ENCODE measurements at places on chromosomes 6 and 20.

- no peak for DNase-seq
These were observed 395.3 kb downstream of the GJA1 start for GRCh38 chr6:121830736-121831135.

DNA sequence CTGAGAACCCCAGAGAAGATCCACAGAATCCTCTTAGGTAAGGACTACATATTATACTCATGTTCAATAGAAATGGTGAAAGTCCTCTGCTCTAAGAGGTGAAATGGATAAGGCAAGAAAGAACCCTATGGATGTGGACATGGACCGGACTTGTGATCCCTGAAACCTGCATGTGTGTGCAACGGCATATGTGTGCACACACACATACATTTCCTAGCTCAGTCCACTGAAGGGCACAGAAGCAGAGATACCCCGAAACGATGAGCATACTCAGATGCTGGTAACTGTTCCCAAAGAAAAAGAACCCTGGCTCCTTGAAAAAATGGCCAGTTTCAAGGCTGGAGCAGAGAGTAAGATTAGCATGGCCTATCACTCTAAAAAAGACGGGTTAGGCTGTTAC lies 22.6 kb downstream of the SNX5 start:
- DNase-seq = no peak

DNA sequence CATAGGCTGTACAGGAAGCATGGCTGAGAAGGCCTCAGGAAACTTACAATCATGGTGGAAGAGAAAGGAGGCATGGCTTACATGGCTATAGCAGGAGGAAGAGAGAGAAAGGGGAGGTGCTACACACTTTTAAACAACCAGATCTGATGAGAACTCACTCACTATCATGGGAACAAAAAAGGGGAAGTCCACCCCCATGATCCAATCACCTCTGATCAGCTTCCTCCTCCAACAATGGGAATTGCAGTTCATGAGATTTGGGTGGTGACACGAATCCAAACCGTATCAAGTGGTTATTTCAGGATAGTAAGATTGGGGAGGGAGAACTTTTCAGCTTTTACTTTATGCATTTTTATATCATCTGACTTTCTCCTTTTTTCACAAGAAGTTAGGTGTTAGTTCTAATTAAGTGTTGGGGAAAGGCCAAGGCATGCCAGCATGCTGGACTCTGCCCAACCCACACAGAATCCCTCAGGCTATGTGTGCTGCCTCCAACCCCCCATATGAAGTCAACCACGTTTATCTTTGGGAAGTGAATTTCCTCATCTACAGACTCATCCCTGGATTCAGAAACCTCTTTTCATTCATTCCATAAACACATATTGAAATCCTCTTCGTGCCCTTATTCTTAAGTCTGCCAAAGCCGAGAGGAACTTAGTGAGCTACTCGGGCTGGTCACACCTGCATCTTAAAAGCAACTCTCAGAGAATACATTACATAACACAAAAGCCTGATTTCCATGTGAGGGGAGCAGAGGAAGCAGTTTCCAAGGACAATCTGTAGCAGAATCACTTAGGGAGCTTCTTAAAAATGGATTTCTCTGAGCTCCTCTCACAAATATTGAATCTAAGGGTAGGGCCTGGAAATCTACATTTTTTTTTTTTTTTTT lies 16.7 kb upstream of the CLIC5 start:
- no peak for DNase-seq

DNA sequence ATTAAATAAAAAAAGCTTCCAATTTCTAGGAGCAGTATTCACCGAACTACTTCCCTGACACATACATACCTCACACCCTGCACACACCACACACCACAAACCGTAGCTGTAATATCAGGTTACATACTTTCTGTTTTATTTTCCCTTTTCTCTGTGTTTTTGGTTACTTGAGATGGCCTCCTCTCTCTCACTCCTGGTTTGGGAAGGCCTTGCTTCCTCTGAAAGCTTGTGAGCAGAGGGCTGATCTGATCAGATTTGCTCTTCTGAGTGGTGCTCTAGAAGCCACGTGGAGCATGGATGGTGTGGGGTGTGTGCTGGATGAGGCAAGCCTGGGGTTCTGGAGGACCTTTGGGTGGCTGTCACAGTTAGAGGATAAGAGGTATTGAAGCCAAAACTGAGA lies 20.9 kb downstream of the UTRN start:
- no peak for DNase-seq

GRCh38 chr20:63736893-63737694 lies 630 bp downstream of the LIME1 start:
- peak; percentile 37 for DNase-seq

- no peak for DNase-seq
These were observed 301.6 kb upstream of the ADGRB3 start for GRCh38 chr6:68333442-68333841.

DNA sequence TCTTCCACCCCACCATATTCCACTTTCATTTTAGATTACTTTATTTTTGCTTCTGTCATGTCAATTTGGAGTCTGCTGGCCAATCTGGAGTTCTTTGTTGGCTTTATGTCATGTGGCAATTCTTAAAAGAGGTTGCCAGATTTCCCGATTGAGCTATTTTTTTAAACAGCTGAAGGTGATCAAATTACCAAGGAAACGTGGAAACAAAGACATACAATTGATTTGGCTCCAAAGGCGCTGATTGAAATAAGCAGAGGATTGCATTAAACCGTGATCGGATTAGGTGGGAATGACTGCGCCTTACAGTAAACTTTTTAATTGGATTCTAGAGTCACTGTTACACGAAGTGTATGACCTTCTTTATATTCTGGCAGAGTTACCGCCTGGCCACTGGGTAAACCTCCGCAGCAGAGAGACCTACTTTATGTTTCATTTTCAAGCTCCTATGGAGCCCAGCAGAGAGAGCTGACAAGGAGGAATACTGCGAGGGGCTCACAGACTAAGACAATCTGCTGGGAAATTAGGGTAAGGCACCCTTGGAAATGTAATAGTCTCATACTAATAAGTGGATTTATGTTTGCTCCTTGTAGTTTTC lies 37.9 kb downstream of the SIM1 start:
- DNase-seq = no peak

- DNase-seq = no peak
These were observed 82.2 kb downstream of the SOD2 start for GRCh38 chr6:159610881-159611280.

- no peak for DNase-seq
These were observed 238.8 kb upstream of the ECI2 start for GRCh38 chr6:4374216-4374615.

GRCh38 chr6:11753798-11754197 lies 24.8 kb downstream of the ADTRP start:
- DNase-seq = no peak

GRCh38 chr6:72809746-72810379 lies 188.0 kb downstream of the KCNQ5 start:
- DNase-seq = no peak

All from activated T-helper 9 cell treated with anti-CD3 and anti-CD28 coated beads, Interleukin-2, amount 50 U/mL, for 16 hours (primary cell).